ENCODE measurements at places on chromosomes 6 and 20.

- DNase-seq: no peak
Measured at GRCh38 chr20:18692447-18692846, 104.6 kb downstream of the DTD1 start.

GRCh38 chr6:169326067-169326799 lies 72.6 kb upstream of the THBS2 start:
- DNase-seq: no peak

DNA sequence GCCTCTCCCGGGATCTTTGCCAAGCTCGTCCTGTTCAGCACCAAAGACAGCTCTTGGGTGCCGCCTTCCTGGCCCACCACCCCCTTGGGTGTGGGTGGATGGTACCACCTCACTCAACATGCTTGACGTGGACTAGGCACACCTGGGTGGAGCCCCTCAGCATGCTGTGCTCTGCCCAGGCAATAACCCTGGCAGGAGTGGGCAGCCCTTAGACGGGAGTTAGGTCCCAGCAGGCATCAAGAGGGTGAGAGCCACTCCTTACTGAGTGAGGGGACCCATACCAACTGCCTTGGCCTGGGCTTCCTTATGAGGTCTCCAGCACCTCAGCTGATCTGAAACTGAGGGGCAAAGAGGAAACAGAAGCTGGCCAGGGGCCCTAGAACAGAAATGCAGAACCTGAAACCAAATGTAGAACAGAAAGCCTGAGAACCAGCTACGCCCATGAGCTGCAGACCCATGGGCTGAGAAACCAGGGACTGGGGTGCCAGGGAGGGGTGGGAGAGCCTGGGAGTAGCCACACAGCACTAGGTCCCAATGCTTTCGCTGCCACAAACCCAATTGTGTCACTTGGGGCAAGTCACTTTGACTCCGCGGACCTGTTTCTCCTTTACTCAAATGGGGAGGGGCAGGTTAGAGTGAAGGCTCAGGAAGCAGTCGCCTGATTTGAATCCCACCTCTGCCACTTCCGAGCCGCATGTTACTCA lies 2.0 kb downstream of the FGD2 start:
- DNase-seq: no peak

DNA sequence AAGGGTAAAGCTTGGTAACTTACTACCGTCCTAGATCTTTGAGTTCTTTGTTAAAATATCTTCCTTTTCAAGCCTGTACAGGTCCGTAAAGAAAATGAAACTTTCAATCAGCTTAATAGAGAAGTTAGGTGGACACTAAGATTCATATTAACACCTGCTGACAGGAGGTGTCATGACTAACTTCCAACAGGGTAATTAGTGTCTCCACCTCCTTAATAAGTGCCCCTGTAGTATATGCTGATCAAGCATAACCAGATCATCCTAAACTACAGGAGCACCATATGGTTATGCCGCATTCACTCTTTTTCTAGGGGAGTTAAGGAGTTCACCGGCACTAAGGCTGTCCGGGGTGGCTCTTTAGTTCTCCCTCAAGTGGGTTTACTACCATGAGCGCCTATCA lies 23.9 kb upstream of the RALGAPA2 start:
- no peak for DNase-seq

- DNase-seq: no peak
Measured at GRCh38 chr20:38804682-38805501, 605 bp upstream of the PPP1R16B start.

DNA sequence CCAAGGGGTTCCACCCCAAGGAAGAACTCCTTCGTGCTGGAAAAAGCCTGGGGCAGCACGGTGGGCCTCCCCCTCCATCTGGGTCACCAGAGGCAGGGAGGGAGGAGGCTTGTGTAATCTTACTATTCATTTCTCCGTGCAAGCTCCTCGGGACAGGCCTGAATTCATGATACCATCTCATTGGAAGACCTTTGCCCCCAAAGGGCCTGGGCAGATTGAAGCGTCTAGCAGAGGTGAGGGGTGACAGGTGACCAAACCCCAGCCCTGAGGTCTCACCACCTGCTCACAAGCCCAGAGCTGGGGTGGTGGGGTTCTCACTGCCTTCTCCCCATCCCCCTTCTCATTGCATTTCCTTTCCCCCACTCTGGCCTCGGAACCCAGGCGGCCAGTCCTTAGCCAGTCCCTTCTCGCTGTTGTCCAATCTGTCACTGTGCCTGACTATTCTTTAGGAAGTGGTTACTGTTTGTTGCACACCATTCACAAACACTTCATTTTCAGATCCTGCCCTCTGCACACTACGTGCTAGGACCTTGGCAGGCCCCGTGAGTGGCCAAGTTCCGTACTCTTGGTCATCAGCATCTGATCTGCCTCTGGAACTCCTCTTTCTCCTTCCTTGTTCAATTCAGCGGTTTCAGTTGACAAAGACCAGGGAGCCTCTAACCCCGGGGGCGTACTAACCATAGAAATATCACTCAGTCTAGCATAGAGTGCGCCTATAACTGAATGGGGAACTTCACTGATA lies 137.1 kb downstream of the LY86 start:
- no peak for DNase-seq

DNA sequence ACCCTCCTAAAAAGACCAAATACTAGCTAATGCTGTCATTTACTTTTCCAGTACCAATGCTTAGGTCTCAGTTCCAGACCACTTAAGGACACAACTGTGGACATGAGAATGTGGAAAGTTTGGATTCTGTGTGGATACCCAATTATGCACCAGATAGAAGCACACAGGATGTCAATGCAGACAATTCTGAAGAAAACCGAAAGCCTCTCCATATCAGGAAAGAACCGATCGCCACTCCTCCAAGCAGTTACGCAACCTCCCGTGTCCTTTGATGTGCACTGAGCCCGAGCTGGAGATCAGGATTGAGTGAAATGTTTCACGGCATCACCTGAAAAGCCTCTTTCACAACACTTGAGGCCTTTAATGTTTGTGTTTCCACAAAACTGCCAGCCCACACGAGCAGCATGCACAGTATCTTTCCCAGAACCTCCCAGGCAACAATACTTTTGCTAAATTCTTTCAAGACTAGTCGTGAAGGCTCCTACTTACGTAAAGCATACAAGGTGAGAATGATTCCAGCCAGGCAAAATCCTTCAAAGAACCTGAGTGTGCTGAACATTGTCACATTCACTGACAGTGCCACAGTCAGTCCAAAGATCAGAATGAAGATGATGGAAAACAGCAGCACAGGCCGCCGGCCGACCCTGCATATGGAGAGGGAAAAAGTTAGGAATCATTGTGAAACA lies 47.0 kb downstream of the SLC22A23 start:
- no peak for DNase-seq

GRCh38 chr6:159577564-159577963 lies 115.5 kb downstream of the SOD2 start:
- DNase-seq: no peak

DNA sequence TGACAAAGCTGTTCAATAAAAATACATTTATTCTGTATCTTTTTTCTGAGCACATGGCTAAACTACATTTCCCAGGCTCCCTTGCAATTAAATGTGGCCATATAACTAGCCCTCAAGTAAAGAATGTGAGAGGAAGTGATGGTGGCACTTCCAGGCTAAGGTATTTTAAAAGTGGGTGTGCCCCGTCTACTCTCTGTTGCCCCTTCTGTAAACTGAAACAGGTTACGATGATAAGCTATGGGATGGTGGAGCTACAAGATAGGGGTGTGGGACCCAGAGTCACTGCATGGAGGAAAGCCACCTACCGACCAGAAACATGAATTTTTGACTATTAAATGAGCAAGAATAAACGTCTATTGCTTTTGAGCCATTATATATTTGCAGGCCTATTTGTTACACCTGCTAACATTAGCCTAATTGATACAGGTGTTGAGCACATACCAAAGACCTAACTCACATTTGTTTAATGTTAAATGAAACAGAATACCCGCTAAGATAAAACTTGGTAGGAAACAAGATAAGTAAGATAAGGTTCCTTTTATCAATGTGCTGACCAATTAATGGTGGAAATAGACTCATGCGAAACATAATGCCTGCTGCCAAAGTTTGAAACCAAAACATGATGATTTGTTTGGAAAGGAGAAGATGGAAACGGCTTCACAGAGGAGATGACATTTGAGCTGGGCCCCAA lies 3.1 kb downstream of the FYN start:
- no peak for DNase-seq

GRCh38 chr6:99568103-99568933 lies at the start of gene CCNC:
Gene CCNC (minus strand): TSS chr6:99568660. CDS start chr6:99568527, 133 bp downstream.
- peak; percentile 92 for DNase-seq
